SJSA1 (cell line): ENCODE measurements at places on chromosomes 4 and X.
A peak's percentile ranks its signal among the peaks of the same experiment; 100 is the strongest.

- DNase-seq, result no peak
Measured at GRCh38 chr4:72365016-72365415, 204.0 kb downstream of the ADAMTS3 start.

DNA sequence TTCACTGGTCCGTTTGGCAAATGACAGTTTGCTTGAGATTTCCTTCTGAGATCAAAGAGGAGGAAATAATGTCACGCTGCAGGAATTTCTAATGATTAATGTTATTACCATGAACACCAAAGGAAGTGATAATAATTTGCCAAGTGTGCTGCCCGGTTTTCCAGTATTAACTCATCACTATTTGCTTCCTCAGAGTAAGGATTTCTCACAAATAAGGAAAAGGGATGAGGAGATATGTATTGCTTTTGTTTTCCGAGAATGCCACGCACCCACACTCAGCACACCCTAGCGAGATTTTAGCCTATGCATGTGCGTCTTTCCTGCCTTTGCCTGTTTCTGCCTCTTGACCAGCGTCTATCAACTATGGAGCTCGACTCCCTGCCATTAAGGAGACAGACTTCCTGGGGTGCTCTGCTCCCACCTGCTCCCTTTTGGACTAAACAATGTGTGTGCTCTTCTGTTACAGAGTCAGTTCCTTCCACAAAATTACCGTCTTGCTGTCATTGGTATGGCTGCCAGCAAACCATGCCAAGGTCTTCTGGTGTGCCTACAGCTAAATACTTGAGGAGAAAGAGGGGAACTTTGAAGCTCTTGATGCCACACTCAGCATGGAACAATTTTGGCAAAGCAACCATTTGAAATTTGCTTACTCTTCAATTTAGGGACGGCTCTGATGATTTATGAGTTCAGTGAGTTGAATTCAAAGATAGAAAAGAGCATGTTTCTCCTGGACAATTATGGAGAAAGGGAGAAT lies 393.1 kb upstream of the ZFP42 start:
- peak; percentile 45 for DNase-seq

DNA sequence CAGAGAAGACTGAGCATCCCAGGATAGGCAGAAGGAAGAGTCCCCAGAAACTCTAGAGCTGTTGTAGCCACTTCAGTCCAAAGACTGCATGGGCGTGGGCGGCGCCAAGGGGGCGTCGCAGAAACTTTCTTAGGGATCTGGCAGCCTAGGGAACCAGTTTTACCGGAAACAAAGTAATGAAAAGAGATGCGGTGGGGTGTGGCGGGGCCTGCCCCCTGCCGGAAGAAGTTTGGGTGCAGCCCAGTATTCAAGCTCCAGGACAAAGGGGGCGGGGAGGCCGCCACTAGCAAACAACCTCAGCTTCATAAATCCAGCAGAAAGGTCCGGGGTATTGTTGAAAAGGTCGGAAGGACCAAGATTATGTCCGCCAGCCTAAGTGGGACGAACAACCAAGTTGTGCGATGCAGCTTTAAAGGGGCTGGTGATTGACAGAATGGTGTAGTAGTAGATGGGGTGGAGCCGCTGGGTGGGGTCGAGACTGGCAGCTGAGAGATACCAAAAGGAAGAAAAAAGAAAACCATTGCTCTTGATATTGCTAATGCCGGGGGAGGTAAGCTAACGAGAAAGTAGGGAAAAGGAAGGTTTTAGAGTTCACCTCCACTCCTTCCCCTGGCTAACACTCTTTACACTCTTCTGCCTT lies 190.5 kb downstream of the RRAGB start:
- DNase-seq, result peak; percentile 46

DNA sequence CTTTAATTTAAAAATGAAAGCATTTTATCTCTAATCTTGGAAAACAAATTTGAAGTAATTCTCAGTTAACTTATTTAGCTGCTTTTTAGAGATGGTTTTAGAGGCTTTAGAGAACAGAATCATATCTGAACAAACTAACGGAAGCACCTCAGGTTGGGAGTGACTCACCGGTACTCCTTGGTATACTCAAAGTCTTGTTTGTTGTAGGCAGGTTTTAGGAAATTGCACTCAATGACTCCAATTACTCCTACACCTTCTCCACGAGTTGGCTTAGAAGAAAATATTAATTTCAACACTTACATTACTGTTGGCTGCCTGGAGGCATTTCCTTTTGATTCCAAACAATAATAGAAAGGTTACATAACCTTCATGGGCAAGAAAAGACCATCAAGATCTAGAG lies 23.6 kb downstream of the MORC4 start:
- DNase-seq, result no peak

- no peak for DNase-seq
Measured at GRCh38 chr4:156536661-156537060, 434.9 kb downstream of the PDGFC start.

DNA sequence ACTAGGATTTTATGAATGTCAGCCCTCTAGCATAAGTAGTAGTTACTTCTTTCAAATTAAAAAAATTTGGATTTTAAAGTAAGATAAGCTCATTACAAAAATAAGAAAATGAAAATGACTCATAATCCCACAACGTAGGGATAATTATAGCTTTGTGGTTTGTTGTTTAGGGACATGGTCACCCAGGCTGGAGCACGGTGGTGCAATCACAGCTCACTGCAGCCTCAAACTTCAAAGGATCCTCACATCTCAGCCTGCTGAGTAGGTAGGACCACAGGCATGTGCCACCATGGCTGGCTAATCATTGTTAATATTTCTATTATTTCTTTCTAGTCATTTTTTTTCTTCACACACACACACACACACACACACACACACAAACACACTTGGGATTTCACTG lies 57.6 kb downstream of the PLAC1 start:
- peak; percentile 46 for DNase-seq

DNA sequence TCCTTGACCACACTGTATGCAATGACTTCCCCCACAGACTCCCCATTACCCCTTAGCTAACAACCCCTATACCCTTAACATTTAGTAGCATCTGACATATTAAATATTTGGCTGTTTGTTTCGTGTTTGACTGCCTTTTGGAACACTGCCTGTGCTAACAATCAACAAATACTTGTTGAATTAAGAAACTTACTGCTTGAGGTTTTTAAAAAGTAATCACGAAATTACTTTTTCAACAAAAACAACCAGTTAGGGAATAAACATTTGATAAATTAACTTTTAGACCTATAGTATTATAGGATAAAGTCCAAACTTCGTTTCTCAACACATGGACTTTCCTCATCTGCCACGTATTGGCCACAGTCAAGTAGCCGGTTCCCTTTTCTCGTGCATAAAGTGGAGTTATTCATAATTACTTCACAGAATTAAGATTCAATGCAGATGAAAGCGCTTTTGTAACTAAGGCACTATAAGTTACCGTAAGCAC lies 555 bp upstream of the ELMOD2 start:
- DNase-seq, result no peak
